ENCODE measurements at places on chromosomes 1 and 21.

- DNase-seq: no peak
Observed at GRCh38 chr1:59569198-59569597, 245.6 kb upstream of the HOOK1 start.

GRCh38 chr21:29501451-29501850 lies 202.7 kb downstream of the BACH1 start:
- DNase-seq: peak; percentile 87

DNA sequence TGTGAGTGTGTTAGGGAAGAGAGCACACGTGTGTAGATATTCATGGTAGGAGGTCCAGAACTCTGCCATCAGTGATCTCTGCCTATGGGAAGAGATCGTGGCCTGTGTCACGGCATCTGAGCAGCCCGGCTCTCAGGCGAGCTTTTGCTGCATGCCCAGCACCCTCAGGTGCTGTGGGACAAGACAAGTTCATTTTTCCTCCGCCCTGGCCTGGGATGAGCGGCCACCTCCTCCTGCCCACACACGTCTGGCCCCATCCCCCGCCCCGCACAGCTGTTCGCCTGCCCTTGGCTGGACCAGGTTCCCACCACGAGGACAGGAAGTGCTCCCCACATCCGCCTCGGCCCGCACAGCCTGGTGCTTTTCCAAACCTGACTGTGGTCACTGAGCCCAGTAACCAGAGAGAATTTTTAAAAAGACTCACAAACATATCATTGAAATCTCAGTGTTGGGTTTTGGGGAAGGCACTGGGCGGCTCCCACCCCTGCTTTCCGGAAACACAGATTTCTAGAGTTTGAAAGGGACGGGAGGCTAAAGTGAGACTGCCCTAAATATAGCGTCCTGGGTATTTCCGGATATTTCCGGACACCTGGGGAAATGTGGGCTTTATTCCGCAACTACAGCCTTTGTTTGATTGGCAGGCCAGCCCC lies 18.0 kb downstream of the BMP8A start:
- peak; percentile 57 for DNase-seq

GRCh38 chr1:33377013-33377412 lies 53.9 kb downstream of the PHC2 start:
- no peak for DNase-seq

DNA sequence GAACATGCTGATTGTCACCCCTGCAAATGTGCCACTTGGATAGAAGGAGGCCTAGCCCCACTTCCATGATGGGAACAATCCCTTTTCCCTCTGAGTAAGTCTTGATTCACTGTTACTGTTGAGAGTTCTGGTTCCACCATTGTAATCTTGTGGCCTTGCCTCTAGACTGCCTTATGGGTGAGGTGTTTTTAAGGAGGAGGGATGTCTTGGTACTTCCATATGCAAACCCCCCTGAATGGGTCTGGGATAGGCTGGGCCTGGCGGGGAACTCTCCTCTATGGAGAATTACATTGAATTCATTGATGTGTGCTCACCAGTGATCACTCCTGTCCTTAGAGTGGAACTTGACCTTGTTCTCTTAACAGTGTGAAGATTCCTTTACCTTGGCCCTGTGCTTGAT lies 5.8 kb downstream of the GALNT2 start:
- DNase-seq: no peak

GRCh38 chr1:85568660-85569059 lies 11.9 kb upstream of the CCN1 start:
- DNase-seq: no peak

DNA sequence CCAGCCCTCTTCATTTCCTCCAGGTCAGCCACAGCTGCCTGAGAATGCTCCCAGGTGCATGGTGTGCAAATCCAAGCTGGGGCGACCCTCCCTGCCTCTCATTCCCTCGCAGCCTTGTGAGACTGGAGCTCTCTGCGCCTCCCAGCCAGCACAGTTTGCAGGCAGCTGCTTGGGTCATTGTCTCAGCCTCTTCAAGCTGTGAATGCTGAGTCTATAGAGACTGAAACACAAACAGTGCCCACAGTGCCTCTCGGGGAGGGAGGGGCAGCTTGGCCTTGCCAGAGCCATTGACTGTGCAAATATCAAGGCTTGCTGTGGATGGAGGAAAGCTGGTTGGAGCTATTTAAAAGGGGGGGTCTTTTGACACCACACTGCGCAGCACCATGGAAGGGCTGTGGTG lies 10.6 kb downstream of the PLXNA2 start:
- no peak for DNase-seq

DNA sequence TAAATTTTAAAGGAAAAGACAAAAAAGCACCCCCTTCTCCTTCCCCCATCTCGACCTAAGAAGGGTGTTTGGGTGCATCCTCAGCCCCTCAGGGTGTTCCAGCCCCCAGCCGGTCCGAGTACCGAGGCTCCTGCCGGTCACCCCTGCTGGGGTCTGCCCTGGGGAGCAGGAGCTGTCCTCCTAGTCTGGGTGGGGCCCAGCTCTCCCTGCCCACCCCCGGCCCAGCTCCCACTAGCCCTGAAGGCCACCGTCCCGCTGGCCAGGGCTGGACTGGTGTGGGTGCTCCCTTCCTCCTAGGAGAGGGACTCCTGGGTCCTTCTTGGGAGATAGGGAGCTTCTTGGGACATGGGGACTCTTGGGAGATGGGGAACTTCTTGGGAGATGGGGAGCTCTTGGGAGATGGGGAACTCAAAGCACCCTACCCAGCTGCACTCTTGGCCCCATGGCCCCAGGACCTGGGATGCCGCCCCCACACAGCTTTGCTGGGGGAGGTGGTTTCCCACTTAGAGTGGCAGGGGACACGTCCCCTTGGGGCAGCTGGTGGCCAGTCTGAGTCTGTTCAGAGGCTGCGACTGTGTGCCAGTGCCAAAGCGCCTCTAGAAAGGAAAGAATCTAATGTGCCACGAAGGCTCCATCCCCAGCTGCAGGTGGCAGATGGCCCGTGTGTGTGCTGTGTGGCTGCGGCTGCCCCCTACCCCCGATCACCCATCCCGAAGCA lies 44.5 kb downstream of the MORN1 start:
- no peak for DNase-seq

DNA sequence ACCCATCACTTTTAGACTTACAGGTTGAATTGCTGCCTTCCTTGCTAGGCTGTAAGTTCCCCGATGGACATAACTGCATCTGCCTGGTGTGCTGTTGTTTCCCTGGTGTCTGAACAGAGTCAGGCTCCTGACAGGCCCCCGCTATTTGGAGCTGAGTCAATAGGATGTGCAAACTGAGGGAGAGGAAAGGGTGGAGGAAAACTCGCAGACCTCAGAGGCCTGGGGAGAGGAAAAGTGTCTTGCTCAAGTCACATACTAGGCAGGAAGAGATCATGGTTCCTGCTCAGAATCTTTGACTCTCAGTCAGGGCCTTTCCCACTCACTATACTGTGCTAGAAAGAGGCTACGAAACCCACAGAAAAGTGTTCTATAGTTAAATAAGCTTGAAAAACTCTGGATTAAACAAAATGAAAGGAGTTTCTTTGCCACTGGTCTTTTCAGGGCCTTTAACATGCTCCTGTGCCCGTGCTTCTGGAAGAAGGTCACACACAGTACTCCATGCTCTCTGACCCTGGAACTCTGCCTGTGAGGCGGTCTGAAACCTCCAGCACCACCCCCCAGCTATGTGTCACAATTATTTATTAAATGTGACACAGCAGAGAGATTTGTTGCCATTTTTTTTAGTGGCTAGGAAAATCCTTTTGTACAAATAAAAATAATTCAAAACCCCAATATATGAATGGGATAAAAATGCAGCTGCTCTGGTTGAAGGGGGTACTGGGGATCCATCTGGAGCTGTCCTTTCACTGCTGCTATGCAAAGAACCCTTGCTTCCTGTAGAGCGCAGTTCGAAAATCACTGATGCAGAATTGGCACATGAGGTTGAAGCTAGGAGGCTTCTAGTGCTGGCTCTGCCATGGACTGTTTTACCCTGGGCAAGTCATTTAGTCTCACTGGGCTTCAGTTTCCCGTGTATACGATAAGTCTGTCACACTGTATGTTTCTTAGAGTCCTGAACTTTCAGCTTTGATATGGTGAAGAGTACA lies 20.1 kb upstream of the CDCP2 start:
- DNase-seq: peak; percentile 46

GRCh38 chr1:35603468-35603867 lies 30.4 kb downstream of the TFAP2E start:
- no peak for DNase-seq

GRCh38 chr1:9119745-9120144 lies 9.2 kb downstream of the GPR157 start:
- DNase-seq: no peak

- no peak for DNase-seq
Observed at GRCh38 chr1:35707601-35708440, 10.9 kb downstream of the C1orf216 start.

DNA sequence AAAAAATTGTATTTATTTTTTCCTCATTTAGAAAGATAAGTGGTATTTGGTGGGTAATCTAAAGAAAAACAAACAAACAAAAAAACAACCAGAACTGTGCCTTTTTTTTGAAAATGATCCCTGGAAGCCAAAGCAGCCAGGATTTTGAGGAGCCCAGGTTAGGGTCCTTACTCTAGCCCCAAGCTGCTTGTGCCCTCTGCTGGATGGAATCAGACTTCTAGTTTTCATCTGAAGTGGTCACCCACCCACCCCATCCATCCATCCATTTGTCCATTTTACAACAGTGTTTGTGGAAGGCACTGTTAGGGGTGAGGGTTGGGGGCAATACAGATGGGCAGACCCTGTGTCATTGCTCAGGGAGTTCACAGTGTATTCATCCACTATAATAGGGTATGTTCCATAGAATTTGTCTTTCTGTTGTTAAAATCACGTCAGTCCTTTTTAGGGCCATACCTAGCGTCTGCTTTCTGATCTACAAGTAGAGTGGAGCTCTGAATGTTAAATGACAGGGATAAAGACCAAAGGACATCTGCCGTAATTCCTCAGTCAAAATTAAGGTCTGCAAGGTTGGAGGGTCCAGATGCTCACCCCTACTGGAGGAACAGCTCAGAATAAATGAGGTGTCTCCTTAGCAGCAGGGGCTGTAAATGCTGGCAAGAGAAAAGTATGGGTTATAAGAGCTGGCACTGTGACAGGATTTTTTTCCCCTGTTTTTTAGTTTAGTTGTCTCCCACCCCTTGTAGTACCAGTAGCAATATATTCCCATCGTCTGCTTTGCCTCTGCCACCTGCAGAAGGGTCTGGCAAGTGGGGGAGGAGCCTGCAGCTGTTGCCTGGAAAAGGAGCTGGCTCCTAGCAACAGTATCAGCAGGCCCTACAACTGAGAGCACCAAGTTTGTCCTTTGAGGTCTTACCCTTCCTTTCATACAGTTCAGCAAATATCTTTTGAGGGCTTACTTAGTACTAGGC lies 3.2 kb downstream of the LRRC42 start:
- DNase-seq: peak; percentile 59

DNA sequence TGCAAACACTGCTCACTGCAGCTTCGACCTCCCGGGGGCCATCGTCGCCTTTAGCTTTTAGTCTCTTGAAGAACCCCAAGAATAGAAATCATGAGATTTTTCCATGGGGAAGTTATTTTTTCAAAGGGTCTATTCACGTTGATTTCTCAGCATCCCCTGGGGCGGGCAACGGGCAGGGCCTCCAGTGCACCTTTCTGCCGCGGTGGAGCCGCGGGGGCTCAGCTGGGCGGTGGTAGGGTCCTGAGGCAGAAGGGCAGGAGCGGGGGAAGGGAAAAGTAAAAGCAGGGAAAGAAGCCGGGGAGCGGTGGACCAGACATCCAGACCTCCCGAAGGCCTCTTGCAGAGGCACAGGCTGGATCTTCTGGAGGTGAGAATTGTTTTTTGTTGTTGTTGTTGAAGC lies 253.8 kb downstream of the FAM72C start:
- no peak for DNase-seq

GRCh38 chr21:46598581-46599572 lies 6.0 kb downstream of the S100B start:
- DNase-seq: peak; percentile 94
